ENCODE measurements at places on chromosomes 1 and 21. TPM values are rescaled to one million over a fixed set of nuclear protein-coding genes. Genes with fewer than 3 reads are reported as not detected.

The PRKAA2 gene
- total RNA-seq: 65.9 TPM

The RNF220 gene
- total RNA-seq: 56.0 TPM

DNA sequence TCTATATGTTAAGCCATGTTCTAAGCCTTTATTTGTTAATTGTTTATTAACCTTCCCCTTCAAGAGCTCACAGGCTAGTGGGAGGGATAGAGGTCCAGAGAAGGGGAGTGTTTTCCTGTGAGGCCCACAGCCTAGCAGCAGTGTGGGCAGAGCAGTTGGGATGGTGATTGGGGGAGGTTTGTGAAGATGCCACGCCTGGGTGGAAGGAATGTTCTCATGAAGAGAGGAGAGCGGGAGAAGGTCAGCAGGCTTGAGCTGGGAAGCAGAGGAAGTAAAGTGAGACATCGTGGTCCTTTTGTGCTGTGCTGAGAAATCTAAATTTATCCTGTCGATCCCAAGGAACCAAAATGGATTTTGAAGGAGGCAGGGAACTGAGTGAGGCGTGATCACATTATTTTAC lies 42.6 kb downstream of the TRAPPC10 start:
- no peak for DNase-seq

The TCHH gene
- 0.08 TPM for total RNA-seq

- no peak for DNase-seq
These were observed 309.5 kb downstream of the PCP4 start for GRCh38 chr21:40176724-40177123.

DNA sequence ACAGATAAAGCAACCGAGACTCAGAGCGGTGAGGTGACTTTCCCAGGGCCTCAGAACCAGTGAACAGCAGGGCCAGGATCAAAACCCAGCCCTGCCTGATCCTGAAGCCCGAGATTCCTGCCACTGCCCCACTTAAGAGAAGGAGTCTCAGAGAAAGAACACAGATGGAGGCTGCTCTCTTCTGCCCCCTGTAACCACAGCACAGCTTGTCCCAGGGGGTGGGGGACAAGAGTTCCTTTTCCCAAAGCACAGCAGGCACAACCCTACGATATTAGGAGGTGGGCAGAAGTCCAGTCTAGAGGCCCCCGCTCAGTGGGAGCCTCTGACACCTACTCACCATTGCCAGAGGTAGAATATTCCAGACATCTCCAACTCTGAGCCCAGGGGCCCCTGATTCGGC lies 24.0 kb upstream of the VWA5B1 start:
- no peak for DNase-seq

- DNase-seq: no peak
These were observed 19.1 kb downstream of the COA7 start for GRCh38 chr1:52679048-52679447.

DNA sequence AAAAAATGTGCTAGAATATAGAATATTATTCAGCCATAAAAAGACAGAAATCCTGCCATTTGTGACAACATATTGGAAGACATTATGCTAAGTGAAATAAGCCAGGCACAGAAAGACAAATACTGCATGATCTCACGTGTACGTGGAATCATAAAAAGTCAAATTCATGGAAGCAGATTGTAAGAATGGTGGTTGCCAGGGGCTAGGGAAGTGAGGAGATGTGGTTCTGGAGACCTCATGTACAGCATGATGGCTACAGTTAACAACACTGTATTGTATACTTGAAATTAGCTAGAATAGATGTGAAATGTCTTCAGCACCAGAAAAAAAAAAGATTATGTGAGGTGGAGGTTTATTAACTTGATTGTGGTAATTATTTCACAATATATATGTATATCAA lies 166.4 kb downstream of the ZZZ3 start:
- no peak for DNase-seq

The C4BPA gene
- total RNA-seq: not detected

- DNase-seq: no peak
These were observed 12.3 kb downstream of the BTG2 start for GRCh38 chr1:203317429-203318228.

The SLAMF9 gene
- total RNA-seq: not detected

- DNase-seq: no peak
These were observed 18.0 kb downstream of the PADI2 start for GRCh38 chr1:17101261-17101660.

The TRIM67 gene
- total RNA-seq: 0.06 TPM

The HES3 gene
- total RNA-seq: not detected

DNA sequence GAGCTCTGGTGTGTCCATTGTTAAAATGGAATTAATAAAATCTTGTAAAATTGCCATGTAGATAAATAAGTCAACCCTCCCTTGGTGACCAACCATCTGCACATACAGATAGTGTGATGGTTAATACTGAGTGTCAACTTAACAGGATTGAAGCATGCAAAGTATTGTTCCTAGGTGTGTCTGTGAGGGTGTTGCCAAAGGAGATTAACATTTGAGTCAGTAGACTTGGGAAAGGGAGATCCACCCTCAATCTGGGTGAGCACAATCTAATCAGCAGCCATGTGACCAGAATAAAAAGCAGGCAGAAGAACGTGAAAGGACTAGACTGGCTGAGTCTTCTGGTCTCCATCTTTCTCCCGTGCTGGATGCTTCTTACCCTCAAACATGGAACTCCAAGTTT lies 174.8 kb downstream of the LTN1 start:
- no peak for DNase-seq

The HSPG2 gene
- 459 TPM for total RNA-seq

DNA sequence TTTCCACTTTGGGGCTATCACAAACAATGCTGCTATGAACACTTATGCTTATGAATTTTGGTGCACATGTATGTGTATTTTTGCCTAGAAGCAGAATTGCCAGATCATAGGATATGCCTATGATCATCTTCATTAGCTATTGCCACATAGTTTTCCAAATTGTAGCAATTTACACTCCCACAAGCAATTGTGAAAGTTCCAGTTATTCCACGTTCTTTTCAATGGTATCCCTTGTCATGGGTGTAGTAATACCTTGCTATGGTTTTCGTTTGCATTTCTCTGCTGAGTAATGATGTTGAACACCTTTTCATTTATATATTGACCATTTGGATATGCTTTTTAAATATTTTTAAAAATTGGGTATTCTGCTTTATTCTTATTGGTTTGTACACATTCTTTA lies 82.6 kb downstream of the MTR start:
- DNase-seq: no peak

The TRIM63 gene
- total RNA-seq: 163 TPM

The FNBP1L gene
- 21.6 TPM for total RNA-seq

The MROH9 gene
- not detected for total RNA-seq

The KIRREL1 gene
- total RNA-seq: 19.0 TPM

The CRYAA gene
- not detected for total RNA-seq

DNA sequence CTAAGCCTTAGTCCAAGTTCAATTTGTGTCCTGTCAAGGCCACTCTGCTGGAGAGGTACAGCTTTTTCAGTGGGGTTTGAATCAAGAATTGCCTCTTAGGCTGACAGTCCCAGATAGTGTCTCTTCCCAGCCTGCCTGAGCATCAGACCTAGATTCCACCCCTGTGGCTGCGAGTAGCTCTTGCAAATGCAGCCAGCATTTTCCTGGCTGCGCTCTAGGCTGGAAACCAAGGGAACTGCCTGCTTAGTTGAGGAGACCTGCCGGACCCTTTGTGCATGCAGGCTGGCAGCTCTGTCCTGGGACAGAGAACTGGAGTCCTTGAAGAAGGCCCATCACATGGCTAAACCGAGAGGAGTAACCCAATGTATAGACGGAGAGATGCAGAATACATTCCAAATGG lies 293.7 kb downstream of the PCP4 start:
- no peak for DNase-seq

DNA sequence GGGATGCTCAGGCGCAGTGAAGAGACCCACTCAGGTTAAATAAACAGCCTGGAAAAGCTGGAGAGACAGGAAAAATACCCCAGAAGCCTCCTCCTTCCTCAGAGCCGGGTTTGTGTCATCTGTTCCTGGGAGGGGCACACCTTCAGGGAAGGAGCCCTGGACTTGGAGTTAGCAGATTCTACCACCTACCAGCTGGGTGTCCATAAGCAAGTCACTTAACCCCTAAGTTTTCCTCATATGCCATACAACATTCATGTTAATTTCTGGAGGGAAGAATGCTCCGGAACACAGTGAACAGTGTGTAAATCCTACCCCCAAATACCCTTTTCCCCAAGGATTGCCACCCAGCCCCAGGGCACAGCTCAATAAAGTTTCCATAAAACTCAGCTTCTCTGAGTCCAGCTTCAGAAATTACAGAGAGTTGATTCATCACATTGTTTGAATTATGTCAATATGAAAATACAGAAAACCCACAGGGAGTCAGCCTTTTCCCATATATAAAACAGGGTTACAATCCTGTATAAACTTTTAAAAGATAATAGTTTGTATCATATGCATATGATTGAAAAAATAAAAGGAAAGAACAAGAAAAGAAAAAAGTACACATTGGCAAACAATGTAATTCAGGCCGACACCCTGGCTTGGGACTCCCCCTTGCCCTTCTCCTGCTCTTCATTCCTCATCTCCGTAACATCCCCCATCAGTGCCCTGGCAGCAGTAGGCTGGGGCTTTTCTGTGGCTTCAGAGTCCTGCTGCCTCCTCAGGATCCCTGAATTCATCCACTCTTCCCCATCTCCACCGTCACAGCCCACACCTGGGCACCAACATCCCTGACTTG lies 291.8 kb upstream of the USP24 start:
- no peak for DNase-seq

DNA sequence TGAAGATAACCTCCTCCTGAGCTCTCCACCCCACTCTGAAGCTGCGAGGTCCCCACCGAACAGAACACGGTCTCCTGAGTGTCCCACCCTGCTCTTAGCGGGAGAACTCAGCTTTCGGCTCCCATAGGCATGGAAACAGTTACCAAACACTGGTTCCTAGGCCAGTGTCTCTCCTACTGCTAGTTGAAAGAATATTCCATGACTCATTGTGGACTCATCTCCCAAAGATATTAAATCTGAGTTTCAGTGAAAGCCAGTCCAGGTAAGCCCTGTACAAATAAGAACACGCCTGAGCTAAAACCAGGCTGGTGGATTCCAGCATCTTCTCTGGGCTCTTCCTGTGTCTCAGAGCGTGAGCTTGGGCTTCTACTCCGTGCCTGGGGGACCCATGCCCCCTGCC lies 107.5 kb upstream of the CLDN14 start:
- no peak for DNase-seq

- no peak for DNase-seq
These were observed 25.5 kb upstream of the CAP1 start for GRCh38 chr1:40014812-40015594.

The OR6K3 gene
- total RNA-seq: not detected

DNA sequence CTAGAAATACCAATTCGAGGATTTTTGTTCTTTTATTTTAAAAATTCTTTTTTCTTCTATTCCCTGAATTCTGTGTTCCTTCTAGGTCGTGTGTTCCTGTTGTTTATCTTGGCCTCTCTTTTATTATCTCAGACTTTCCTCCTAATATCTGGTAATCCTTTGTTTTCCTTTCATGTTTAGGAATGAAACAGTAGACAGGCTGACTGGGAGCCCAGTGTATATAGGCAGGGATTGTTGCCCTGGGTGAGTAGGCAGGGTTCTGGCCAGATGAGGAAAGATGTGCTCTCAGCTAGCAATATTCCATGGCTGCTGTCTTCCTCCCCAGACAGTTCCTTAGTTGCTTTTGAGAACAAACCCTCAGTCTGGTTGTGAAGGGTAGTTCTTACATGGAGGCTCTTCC lies 161.8 kb upstream of the PDE4B start:
- DNase-seq: no peak

DNA sequence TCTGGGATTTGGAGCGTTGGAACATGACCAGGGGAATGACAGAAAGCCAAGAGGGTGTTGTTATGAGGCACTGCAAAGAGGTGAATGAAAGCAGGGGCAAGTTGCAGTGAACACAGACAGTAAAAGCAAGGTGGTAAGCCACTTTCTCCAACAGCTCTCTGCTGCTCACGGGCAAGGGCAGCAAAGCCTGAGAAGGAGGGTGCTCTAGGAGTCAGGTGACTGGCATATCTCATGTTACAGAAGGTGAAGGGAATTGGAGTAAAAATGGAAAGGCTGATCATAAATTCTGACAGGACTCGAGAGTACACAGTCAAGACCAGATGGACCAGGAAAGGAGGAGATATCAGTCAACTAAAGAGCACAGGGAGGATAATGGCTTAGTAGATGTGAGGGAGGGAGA lies 14.5 kb downstream of the VAV3 start:
- DNase-seq: no peak

The PPM1J gene
- total RNA-seq: 5.7 TPM

The SAMSN1 gene
- total RNA-seq: 2.8 TPM

The AGTRAP gene
- 22.3 TPM for total RNA-seq

DNA sequence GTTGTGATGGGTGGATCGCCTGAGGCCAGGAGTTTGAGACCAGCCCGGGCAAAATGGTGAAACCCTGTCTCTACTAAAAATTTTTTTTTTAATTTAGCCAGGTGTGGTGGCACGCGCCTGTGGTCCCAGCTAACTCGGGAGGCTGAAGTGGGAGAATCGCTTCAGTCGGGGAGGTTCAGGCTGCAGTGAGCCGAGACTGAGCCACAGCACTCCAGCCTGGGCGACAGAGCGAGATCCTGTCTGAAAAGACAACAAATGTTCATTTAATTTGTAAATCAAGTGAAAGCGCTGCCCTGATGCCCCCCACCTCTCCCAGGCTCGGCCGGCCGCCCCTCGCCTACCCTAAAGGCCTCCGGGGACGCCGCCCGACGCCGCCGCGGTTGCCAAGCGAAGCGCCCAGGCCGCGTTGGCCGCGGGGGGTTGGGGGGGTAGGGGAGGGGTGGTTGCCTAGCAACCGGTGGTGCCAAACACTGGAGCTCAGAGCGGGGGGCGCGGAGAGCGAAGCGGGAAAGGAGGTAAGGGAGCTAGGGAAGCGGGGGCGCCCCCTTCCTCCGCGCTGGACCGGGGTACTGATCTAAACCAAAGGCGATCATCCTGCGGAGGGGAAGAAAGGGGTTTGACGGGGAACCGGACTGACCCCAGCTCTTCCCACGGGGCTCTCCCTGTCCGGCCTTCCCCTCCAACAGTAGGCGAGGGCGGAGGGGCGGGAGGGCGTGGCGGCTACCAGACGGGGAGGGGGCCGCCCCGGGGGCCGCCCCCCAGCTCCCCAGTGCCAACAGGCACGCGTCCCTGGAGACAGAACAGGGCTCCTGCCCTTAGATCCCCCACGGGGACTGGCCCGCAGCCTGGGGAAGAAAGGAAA lies at the start of gene TEKT2:
Gene TEKT2, plus strand, starts transcription at position 460 of the 862 bp plus-strand sequence. CDS start 828 bp downstream, outside the sequence.
- peak; percentile 74 for DNase-seq

- no peak for DNase-seq
These were observed 17.6 kb upstream of the PAPPA2 start for GRCh38 chr1:176445402-176445801.

The VAMP4 gene
- 9.3 TPM for total RNA-seq

The BCL2L15 gene
- 0.89 TPM for total RNA-seq

DNA sequence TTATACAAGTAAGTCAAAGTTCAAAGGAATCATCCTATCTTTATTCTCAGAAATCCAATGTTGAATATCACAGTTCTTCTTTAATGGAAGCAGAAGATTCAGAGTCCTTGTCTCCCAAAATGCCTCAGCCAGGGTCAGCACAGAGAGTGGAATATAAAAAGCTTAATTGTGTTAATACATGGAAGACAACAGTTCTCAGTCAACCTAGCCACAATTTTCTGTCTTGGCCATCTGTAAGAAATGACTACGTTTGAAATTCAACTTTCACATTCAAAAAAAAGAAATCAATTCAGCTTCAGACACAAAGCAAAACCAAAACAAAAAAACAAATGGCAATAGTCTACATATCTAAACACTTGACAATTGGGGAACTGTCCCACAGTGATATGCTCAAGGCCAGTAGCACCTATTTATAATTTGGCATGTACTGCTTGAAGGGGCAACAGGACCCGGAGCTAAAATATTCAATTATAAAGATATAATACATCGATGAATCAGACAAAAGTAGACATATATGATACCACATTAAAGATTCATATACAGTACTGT lies 27.3 kb upstream of the GLIS1 start:
- DNase-seq: no peak

The CYP4A11 gene
- total RNA-seq: not detected

All from right cardiac atrium (tissue), 5 donors.